Glomerular endothelial cell (primary cell): ENCODE measurements at places on chromosomes 1 and 21.

DNA sequence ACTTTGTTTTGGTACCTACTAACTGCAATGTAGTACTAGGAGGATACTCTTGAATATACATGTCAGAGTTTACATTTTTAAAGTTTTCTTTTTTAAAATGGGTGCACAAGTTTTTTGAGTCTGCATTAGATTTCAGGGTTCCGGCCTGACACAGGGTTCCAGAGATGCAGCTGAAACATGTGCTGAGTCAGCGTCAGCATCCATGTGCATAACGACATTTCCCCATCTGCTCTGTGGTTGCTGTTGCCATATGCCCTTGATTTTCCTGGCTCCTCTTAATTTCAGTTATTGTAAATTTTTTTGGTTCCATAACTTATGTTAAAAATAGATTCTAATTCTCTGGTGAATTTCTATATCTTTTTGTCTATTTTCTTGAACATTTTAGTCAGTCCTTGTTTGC lies 12.3 kb upstream of the METTL13 start:
- no peak for DNase-seq

DNA sequence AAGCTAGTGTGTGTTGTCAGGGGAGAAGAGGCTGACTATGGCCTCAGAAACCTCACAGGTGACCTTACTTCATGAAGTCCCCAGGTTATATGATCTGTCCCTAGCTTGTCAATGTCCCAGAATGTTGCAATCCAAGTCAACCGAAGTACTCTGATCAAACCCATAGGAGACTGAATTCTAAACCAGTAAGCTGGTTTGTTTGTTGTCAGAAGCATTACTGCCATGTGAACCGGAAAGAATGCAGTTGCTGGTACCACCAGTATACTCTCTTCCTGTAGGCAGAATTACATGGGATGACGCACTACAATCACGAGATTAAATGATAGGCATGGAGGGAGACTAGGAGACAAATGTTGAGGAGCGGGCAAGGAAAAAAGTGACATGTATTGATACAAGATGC lies 26.1 kb upstream of the MAN1A2 start:
- no peak for DNase-seq

DNA sequence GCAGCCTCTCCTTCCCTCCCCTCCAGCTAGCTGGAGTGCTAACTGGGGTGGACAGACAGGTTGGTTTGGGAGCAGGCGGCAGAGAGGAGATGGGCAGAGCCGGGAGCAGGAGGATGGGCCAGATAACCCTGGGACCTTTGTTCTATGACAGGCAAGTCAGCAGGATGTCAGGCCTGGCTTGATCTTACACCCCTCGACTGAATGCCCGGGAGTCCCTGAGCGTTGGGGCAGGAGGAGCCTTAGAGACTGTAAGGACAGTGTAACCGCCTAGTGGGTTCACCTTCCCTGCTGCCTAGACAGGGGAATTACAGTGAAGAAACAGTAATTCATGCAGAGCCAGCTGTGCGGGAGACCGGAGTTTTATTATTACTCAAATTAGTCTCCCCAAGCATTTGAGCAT lies 60.2 kb downstream of the MDM4 start:
- DNase-seq, result no peak

DNA sequence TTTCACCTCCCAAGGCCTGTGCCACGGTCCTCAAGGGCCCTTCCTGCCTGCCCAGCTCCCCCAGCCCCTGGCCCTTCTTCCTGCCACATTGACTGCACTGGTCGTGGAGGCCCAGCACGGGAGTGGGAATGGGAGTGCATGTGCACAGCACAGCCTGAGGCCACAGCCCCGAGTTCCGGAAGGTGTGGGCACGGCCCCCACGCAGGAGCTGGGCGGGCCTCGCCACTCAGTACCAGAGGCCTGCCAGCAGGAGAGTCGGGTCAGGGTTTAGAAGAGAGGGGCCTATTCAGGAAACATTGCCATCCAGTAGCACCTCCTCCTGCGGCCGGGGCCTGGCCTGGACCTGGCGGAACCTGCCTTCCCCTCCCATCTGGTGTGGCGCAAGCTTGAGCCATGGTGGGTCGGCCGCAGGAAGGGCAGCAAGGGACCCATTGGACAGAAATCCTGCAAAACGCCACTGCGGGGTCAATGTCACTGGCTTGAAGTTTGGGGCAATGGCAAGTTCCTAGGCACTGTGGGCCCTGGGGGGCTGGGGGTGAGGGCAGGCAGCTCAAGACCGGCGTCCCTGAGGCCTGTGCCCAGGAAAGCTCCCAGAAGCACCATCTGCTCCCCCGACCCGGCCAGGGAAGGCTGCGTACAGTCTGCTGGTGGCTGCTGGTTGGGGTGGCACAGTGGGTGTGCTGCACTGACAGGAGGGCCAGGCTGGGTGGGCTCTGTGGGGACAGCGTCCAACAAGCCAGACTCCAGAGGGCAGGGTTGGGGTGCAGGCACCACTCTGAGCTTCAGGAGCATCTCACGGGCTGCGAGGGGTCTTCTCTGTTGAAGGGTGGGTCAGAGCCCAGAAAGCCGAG lies 1.8 kb upstream of the TMEM52 start:
- no peak for DNase-seq

DNA sequence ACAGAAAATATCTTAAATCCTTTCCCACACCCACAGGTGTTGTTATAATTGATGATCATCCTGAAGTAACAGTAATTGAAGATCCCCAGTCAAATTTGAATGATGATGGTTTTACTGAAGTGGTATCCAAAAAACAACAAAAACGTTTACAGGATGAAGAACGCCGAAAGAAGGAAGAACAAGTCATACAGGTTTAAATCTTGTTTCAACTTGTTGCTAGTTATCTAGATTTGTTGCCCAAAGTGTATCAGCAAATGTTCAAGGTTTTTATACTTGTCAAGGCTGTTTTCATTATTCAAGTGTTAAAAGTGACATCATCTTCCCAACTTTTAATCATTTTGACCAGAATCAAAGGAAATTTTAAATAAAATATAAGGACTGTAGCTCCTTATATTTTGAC lies 64.7 kb downstream of the PRRC2C start:
- no peak for DNase-seq

- DNase-seq, result no peak
These were observed 494.9 kb downstream of the KIF26B start for GRCh38 chr1:245649666-245650065.
